ENCODE measurements at places on chromosomes 1 and 21.

- H3K27ac ChIP-seq, result no peak overlapping the region
- H3K4me1 ChIP-seq, result no peaks in the 10 kb centered on the region
- H3K4me3 ChIP-seq, result no peak overlapping the region
- no peaks in the 10 kb centered on the region for H3K36me3 ChIP-seq
- DNase-seq, result no peak
These were observed 337.0 kb upstream of the PLXNA2 start for GRCh38 chr1:208581209-208581608.

- H3K27me3 ChIP-seq, result no peaks in the 10 kb centered on the region
- H3K27ac ChIP-seq, result no peak overlapping the region
- no peak overlapping the region for H3K4me3 ChIP-seq
- DNase-seq, result no peak
- no peaks in the 10 kb centered on the region for H3K36me3 ChIP-seq
- no peaks in the 10 kb centered on the region for H3K4me1 ChIP-seq
These were observed 94.3 kb downstream of the PTBP2 start for GRCh38 chr1:96815914-96816313.

GRCh38 chr1:89553157-89553556 is 28.5 kb downstream of the LRRC8B start:
- no peak for DNase-seq
- no peaks in the 10 kb centered on the region for H3K27me3 ChIP-seq
- H3K27ac ChIP-seq, result peak overlapping the region; percentile 84
- no peaks in the 10 kb centered on the region for H3K36me3 ChIP-seq
- no peak overlapping the region for H3K4me3 ChIP-seq

GRCh38 chr1:86914601-86914997 is at the start of gene HS2ST1:
Gene HS2ST1 (plus strand): TSS chr1:86914635.
- peak within 1 kb of the TSS; percentile 93 for H3K27ac ChIP-seq
- peaks cover 12% of the 10 kb centered on the region for H3K4me1 ChIP-seq
- DNase-seq, result no peak
- no peaks in the 10 kb centered on the region for H3K27me3 ChIP-seq

DNA sequence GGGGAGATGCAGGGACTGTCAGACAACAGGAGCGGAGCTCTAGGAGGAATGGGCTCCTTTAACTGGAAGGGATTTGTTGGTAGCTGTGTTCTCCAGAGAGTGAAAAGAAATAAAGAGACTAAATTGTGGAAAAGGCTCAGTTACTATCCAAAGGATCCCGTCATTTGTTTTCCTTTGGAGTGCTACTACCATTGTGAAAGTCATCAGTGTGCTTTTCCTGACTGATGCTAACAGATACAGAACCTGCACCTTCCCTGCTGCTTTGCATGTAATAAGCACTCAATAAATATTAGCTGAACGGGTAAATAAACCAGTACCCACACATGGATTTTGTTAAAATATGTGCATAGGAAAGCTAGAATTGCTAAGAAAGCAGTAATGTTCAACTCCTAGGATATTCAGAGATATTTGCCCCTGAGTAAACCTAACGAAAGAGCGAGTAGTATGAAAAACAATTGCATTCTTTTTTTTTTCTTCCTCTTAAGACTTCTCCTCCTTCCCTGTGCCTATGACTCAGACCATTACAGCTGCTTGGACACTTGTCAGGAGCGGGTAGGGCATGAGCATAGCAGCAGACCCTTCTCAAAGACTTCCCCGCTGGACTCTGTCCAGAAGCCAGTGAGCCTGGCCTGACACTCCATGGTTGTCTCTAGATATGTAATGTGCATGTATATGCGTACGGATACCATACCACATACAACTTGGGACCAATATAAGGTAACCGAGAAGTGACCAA is 41.7 kb downstream of the PTGFRN start:
- peaks cover 16% of the 10 kb centered on the region for H3K36me3 ChIP-seq
- no peaks in the 10 kb centered on the region for H3K4me1 ChIP-seq
- no peak overlapping the region for H3K27ac ChIP-seq
- DNase-seq, result no peak

DNA sequence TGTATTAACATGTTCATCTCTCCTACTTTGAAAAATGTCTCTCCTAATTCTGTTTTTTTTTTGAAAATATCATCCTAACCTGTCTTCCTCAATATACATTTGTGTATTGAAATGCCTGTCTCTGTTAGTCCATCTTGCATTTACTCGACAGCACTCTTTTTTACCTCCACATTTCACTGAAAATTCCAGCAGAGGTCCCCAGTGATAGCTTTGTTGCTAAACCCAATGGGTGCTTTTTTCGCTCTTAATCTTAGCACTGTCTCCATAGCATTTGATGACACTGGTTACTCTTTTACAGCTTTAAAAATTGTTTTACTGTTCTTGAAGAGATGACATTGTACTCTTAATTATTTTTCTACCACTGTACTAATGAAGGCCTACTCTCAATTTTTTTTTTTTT is 10.8 kb downstream of the OSBPL9 start:
- no peaks in the 10 kb centered on the region for H3K27me3 ChIP-seq
- DNase-seq, result no peak
- H3K4me3 ChIP-seq, result no peak overlapping the region
- H3K27ac ChIP-seq, result no peak overlapping the region

DNA sequence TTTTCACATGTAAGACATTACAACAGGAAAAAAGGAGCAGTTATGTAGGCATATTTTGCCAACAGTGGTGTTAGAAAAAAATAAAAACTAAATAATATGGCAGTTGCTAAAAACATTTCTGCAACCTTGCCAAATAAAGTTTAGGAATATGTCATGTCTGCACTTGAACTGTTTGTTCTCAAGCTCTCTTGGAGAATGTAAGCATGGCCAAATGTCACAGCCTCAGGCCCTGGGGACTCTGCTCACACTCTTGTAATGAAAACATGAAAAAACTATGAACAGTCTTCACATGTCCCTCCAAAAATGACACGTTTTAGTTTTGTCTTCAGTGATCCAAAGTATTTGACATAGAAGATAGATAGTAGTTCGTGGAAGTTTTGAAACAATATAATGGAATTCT is 753.3 kb downstream of the LTN1 start:
- peaks cover 26% of the 10 kb centered on the region for H3K4me1 ChIP-seq
- no peak overlapping the region for H3K4me3 ChIP-seq
- DNase-seq, result no peak
- H3K27ac ChIP-seq, result no peak overlapping the region
- no peaks in the 10 kb centered on the region for H3K36me3 ChIP-seq

DNA sequence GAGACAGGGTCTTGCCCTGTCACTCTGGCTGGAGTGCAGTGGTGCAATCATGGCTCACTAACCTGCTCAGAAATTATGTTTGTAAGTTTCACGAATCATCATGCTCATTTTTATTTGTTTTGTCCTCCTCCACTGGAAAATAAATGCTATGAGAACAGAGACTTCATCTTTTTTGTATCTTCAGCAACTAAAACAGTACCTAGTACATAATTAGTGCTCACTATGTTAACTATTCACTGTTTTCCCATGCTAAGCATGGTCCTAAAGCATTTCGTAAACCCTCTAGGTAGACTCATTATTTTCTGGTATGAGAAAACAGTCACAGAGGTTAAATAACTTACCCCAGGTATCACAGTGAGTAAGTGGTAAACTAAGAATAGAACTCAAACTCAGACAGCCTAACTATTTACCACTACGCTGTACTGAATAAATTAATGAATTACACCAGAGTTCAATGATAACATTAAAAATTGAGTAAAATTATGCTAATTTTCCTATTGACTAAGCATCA is 118.4 kb downstream of the RERE start:
- no peak overlapping the region for H3K4me3 ChIP-seq
- peaks cover 31% of the 10 kb centered on the region for H3K4me1 ChIP-seq
- DNase-seq, result no peak
- H3K36me3 ChIP-seq, result no peaks in the 10 kb centered on the region
- H3K27ac ChIP-seq, result no peak overlapping the region
- H3K27me3 ChIP-seq, result no peaks in the 10 kb centered on the region

DNA sequence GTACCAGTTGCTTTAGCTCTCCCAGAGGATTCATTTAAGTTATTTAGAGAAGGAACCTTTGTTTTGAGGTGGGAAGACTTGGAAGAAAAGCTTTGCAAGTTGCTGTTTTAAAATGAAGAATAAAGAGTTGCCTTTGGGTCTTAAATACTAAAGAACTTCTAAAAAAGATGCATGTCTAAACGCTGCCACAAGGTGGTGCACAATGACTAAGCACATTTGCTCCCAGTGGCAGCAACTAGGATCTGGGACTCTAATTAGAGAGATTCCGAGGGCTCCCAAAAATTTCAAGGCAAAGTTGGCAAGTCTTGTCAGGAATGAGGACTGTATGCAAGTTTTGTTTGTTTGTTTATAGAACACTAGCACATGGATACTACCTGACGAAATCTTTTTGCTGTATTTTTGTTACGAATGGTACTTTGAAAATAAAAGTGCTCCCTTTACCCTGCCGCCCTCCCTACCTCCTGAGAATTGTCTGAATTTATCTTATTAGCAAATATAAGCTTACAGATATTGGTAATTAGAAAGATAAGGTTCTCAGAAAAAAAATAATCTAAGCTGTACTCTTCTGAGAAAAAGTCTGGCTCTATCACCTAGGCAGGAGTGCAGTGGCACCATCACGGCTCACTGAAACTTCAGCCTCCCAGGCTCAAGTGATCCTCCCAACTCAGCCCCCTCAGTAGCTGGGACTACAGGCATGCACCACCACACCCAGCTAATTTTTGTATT is 121.8 kb downstream of the HFM1 start:
- H3K36me3 ChIP-seq, result no peaks in the 10 kb centered on the region
- H3K4me1 ChIP-seq, result no peaks in the 10 kb centered on the region
- H3K27ac ChIP-seq, result no peak overlapping the region

DNA sequence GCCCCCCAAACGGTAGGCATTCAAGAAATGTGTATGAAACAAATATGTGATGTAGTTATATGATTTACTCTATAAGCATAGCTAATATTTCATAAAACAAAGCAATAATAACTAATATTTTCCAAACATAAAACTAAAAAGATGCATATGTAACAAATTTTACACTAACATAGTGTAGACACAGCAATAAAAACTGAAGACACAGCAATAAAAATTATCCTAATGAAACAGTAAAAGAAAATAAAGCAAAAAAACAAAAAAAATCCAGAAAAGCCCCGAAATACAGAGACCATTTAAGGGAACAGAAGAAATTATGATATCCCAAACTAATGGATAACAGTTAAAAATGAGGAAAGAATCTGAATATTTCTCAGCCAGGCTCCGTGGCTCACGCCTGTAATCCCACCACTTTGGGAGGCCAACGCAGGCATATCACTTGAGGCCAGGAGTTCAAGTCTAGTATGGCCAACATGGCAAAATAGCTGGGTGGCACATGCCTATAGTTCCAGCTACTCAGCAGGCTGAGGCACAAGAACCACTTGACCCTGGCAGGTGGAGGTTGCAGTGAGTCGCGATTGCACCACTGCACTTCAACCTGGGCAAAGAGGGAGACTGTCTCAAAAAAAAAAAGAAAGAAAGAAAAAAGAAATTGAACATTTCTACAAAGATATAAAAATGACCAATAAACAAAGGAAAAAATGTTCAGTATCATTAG is 38.2 kb upstream of the PSMG1 start:
- H3K36me3 ChIP-seq, result peaks cover 3% of the 10 kb centered on the region
- DNase-seq, result no peak
- H3K4me1 ChIP-seq, result no peaks in the 10 kb centered on the region
- H3K27me3 ChIP-seq, result no peaks in the 10 kb centered on the region

GRCh38 chr1:9280015-9280860 is 12.5 kb upstream of the SPSB1 start:
- no peak for DNase-seq
- no peaks in the 10 kb centered on the region for H3K36me3 ChIP-seq
- no peak overlapping the region for H3K4me3 ChIP-seq
- H3K27ac ChIP-seq, result no peak overlapping the region
- no peaks in the 10 kb centered on the region for H3K27me3 ChIP-seq
- no peaks in the 10 kb centered on the region for H3K4me1 ChIP-seq

DNA sequence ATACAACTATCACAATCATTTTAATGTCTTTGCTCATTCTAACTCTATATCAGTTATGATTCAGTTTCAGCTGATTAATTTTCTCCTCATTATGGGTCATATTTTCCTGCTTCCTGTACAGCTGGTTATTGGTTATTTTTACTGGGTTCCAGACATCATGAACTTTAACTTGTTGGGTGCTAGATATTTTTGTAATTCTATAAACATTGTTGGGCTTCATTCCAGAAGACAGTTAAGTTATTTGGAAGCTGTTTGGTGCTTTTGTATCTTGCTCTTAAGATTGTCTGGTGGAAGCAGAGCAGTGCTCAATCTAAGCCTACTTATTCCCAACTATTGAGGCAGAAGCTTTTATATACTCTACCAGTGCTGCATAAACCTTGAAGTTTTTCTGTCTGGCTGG is 34.4 kb upstream of the HFM1 start:
- no peaks in the 10 kb centered on the region for H3K27me3 ChIP-seq
- DNase-seq, result no peak
- H3K4me3 ChIP-seq, result no peak overlapping the region
- no peaks in the 10 kb centered on the region for H3K4me1 ChIP-seq

GRCh38 chr1:58926152-58926551 is 142.3 kb upstream of the JUN start:
- no peak overlapping the region for H3K27ac ChIP-seq
- H3K27me3 ChIP-seq, result no peaks in the 10 kb centered on the region
- no peak overlapping the region for H3K4me3 ChIP-seq

DNA sequence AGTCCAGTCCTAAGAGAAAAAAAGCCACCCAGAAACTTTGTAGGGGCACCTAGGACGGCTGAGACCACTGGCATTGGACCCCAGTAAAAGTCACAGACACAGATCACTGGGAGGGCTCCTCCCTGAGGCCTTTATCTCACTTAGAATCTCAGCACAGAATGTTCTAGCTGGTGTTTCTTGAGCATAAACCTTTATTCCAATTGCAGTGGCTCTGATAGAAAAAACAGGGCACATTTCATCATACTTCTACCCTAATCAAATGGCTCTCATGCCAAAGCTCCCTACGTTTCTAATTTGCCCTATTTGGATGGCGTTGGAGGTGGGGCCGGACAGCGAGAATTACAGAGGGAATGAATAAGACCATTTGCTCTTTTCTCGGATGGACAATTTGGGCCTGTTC is 53.8 kb downstream of the NGF start:
- no peak for DNase-seq
- no peaks in the 10 kb centered on the region for H3K27me3 ChIP-seq
- no peaks in the 10 kb centered on the region for H3K4me1 ChIP-seq
- H3K27ac ChIP-seq, result no peak overlapping the region
- H3K36me3 ChIP-seq, result no peaks in the 10 kb centered on the region
- H3K4me3 ChIP-seq, result no peak overlapping the region

DNA sequence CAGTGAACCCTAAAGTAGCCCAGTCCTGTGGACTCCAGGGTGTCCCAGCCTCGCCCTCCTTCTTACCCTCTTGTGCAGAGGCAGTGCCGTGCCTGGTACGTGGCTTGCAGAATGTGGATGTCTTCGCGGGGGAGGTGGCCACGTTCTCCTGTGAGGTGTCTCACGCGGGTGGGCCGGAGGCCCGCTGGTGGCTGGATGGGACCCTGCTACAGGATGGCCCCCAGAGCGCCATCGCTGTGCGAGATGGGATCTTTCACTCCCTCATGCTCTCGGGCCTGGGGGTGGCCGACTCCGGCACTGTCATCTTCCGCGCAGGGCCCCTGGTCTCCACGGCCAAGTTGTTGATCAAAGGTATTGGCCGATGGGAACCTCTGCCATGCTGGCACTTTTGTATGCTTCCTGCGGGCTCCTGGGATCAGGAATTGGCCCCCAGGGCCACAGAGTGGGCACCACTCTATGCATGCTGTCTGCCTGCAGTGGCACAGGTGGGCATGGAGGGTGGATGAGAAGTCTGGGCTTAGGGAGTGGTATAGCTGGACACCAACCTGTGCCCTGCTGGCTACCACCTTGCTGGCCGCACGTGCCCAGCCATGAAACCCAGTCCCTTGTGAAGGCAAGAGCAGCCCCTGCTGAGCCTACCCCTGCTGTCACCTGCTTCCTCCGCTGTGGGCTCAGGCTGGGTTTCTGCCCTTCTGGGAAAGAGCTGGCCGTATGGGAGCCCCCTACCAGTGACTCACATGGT is 92.9 kb downstream of the TRIM11 start:
- H3K4me3 ChIP-seq, result no peak overlapping the region
- no peaks in the 10 kb centered on the region for H3K36me3 ChIP-seq
- no peaks in the 10 kb centered on the region for H3K27me3 ChIP-seq
- no peaks in the 10 kb centered on the region for H3K4me1 ChIP-seq
- no peak overlapping the region for H3K27ac ChIP-seq
